Urinary bladder (tissue), 4 donors: ENCODE measurements at places on chromosomes 3 and 15.

DNA sequence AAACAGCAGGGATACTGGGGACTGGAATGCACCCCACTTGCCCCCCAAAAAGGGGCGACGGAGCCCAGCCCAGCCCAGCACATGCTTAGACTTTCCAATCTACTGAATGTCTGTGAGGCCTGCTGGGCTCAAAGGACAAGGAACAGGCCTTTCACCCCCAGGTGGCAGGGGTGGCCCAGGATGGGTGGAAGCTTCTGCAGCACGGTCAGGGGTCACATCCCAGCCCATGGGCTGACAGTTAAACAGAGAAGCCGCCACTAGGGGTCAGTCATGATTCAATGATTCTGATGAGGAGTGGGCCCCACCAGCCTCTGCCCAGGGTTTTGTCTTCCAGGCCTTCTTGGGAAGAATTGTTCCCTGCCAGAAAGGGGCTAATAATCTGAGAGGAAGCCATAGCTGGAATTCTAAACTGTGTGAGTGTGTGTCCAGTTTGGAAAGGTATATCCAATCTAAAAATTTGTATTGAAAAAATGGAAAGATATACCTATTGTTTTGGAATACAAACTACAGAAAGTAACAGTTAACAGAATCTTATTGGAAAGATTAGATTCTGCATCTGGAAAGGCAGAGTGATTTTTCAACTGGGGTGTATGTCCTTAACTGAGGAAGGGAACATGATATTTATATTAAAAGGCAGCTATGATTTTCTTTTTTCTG, 2.2 kb downstream of the CHRNB4 start:
- DNase-seq: no peak

GRCh38 chr3:112090887-112091586, 4.8 kb downstream of the C3orf52 start:
- DNase-seq: no peak

DNA sequence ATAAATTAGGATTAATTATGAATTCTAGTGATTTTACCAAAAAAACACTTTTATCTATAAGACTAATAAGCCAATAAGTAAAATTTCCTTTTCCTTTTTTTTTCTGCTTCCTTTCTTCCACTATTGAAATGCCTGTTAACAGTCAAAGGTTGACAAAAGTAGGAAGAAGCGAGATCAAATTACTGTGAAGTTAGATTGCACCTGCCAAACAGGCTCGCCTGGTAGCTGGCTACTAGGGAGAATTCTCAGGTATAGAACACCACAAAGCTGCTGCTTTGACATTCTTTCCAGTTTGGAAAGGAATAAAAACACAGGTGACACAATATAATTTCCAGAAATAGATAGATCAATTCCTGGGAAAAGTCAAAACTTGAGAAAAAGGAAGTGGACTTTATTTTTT, 749.0 kb downstream of the NSUN3 start:
- DNase-seq: no peak

DNA sequence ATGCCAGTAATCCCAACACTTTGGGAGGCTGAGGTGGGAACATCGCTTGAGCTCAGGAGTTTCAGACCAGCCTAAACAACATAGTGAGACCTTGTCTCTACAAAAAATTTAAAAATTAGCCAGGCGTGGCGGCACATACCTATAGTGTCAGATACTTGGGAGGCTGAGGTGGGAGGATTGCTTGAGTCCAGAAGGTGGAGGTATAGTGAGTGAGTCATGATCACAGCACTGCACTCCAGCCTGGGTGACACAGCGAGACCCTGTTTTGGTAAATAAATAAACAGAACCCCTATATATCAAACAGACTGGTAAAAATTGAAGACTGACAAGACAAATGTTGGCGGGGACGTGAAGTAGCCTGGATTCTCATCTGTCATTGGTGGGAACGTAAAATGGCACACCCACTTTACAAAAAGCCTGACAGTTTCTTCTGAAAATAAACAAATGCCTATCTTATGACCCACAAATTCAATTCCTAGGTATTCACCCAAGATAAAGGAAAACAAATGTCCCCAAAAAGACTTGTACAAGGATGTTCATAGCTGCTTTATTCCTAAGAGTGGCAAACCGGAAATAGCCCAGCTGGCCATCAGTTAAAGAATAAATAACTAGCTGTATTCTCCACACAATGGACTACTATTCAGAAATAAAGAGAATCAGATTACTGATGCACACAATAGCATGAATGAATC, 47.0 kb upstream of the GK5 start:
- no peak for DNase-seq

DNA sequence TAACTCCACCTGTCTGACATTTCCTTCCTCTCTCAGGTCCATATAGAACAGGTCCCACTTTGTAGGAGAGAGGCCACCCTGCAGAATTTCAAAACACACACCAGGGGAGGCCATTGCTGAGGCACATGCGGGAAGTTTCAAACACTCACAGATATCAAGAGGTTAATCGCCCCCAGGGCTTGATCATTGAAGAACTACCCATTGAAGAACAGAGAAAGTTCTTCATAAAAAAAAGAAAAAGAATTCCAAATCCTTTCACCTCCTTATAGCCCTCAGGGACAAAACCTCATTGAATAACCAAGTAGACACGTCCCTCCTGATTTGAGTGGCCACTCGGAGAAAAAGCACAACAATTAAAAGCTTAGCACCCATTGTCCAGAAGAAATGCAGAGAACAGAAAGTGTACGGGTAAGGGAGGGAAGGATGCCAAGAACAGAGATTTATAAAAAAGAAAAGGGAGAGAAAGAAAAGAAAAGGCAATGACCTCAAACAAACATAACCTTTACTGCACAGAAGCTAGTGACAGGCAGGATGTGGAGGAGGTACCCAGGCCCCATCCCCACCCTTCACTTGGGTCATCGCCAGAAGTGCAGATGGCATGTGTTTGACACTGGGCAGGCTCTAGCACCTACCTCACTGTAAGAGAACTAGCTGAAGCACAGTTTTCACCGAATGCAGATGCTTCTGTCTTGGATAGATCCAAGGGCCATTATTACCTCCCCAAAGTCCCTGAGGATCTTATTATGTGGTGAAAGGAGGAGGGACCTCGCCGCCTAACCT, 112.3 kb upstream of the HES1 start:
- no peak for DNase-seq
